ENCODE measurements at places on chromosomes 6 and 20.

- DNase-seq: no peak
These were observed 43.2 kb upstream of the PNRC1 start for GRCh38 chr6:89037141-89037900.

GRCh38 chr6:16206595-16207037 lies 31.8 kb upstream of the GMPR start:
- DNase-seq: no peak

DNA sequence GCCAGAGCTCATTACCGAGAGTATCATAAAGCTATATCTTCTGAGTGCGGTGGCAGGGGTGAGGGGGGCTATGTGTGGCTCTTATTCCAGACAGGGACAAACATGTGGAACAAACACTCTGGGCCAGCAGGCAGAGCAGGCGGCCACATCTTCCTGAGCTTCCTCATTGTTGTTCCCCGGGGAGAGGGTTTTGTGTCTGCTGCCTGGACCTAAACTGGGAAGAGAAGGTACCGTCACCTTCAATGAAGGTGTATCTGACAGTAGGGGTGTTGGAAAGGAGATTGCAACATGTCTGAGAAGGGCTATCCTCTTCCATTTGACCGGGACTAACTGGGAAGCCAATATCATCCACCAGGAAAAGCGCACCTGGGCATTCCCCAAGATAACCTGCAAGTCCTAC lies 1.6 kb upstream of the TFAP2D start:
- DNase-seq: no peak

DNA sequence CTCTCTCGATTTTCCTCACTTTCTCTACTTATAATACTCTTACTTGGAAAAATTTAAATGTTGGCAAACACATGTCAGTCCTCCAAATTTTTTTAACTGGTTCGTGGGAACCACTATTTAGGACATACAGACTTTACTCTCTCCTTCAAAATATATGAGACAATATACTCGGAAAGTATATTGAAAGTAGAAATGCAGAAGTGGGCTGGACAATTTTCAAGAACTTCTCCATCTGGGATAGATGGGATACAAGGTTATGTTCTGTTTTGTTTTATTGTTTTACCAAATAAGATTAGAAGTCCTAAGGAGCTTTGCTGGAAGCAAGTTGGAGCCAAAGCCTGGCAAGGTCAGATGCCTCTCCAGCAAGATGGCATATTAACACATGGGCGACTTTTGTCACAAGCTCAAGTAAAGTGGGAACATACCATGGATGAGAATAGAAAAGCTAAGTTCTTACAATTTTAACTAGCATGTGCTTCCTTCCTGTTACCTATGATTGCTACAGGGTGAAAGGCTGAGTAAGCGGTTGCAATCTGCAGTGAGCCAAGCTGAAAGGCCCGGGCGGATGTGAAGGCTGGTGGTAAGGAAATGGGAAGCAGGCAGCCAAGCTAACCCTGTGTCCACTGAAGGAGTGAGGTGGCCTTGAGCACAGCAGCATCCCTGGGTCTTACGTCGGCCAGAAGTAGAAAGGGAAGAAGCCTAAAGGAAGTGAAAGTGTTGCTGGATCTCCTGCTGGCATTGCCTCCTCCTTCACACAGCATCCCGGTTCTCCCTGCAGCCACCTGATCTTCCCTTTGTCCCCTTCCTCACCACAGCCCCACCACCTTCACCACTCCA lies 7.1 kb downstream of the MAP3K5 start:
- DNase-seq: no peak

All from activated CD8-positive, alpha-beta memory T cell treated with anti-CD3 and anti-CD28 coated beads for 1 hour (primary cell).